GM04503 (cell line): ENCODE measurements at places on chromosomes 6 and 20.

GRCh38 chr20:4569092-4569491 is 152.6 kb upstream of the PRND start:
- DNase-seq, result no peak

DNA sequence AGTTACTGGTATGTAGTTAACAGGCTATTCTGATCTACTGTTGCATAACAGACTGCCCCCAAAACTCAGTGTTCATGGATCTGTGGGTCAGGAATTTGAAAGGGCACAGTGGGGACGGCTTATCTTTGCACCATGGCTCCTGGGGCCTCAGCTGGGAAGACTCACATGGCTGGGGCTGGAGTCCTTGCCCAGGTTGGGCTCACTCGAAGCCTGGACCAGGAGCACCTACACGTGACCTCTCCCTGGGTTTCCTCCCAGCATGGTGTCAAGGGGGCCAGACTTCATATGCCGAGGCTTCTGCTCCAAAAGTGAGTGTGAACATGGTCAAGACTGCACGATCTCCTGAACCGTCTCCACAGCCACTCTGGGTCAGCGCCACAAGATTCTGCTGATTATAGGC is 11.7 kb downstream of the SYNDIG1 start:
- DNase-seq, result no peak

GRCh38 chr6:106281088-106281487 is 44.5 kb downstream of the ATG5 start:
- DNase-seq, result no peak

GRCh38 chr20:49885558-49886332 is 29.6 kb downstream of the SPATA2 start:
- no peak for DNase-seq

- no peak for DNase-seq
Measured at GRCh38 chr6:70164556-70164955, 138.3 kb downstream of the COL9A1 start.

DNA sequence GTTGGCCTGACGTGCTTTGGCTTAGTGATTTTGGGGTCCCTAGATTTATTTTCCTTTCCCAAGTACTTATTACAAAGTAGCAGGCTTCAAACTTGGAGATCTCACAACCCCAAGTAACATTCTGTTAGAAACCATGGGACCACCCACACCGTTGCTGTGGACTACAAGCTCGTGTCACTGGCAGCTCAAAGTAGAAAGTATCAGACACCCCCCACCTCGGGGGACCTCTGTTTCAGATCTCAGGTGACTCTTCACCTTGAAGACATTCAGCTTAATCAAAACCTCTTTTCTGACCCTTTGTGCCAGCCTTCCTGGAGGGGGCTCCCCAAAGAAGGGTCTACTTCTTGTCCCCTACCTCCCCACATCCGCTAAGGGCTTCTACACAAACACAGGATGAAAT is 15.7 kb upstream of the MYT1 start:
- no peak for DNase-seq

DNA sequence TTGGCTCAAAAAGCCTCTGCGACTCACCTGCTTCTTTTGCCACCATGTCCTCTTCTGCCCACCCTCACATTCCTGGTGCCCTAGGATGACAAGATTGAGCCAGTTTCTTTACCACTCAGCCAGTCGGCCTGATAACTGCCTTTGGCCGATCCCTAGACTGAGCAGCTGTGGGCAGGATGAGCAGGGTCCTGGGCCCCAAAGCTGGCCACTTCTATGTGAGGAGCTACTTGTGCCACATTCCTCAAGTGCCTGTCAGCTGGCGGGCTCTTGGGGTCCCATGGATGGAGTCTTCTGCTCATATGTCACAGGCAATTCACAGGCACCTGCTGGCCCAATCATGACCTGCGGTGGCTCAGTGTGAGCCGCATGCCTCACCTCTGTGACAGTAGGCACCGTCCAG is 16.5 kb downstream of the DYNLRB1 start:
- no peak for DNase-seq

DNA sequence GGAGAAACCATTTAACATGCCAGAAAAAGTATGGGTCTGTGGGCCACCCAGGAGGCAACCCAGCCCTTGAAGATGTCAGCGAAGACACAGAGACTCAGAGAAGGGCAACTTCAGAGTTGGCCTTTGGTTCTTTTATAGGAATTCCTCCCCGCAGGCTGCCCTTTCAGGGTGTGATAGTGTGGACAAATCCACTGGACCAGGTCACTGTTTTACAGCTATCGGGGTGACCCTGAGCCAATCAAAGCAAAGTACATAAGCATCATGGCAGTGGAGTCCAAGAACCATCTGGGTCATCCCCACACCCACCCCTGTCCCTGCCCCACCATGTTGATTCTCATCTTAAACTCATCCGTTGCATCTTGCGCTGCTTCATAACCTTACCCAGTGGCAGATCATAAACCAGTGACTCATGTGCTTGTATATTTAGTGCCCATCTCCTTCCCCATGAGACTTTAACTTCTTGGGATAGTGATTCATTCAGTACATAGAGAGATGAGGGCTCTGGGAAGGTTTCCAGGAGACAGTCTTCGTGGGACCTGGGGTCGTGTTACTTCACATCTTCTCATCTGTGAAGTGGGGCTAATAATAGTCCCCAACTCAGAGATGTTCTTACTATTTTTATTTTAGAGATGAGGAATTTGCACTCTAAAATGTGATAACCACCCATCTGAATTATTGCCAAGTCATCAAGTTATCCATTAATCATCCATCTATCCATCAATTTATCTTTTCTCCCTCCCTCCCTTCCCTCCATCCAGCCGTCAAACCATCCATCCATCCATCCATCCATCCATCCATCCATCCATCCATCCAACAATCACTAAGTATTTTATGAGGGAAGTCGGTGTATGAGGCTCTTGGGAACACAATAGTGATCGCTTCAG is 51.0 kb downstream of the EDN3 start:
- DNase-seq, result no peak

- DNase-seq, result no peak
Measured at GRCh38 chr6:123925350-123925749, 121.7 kb downstream of the NKAIN2 start.

- no peak for DNase-seq
Measured at GRCh38 chr6:169240591-169241390, 12.9 kb downstream of the THBS2 start.

- no peak for DNase-seq
Measured at GRCh38 chr6:54695815-54696214, 150.8 kb upstream of the FAM83B start.

DNA sequence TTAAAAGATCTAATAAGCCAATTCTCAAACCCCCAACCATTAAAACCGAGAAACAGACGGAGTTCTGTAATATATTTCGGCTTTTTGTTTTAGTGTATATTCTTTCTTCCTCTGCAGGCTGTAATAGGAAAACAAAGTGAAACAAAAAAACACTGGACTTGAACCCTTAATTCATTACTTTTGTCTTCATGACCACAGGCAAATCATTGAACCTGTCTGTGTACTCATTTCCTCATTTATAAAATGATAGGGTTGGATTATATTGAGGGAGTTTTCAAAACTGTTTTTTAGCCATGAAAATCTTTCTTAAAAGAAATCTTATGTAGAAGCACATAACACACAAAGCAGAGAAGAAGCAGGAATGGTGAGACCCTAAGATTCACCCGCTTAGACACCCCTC is 278.8 kb downstream of the CD83 start:
- DNase-seq, result no peak

DNA sequence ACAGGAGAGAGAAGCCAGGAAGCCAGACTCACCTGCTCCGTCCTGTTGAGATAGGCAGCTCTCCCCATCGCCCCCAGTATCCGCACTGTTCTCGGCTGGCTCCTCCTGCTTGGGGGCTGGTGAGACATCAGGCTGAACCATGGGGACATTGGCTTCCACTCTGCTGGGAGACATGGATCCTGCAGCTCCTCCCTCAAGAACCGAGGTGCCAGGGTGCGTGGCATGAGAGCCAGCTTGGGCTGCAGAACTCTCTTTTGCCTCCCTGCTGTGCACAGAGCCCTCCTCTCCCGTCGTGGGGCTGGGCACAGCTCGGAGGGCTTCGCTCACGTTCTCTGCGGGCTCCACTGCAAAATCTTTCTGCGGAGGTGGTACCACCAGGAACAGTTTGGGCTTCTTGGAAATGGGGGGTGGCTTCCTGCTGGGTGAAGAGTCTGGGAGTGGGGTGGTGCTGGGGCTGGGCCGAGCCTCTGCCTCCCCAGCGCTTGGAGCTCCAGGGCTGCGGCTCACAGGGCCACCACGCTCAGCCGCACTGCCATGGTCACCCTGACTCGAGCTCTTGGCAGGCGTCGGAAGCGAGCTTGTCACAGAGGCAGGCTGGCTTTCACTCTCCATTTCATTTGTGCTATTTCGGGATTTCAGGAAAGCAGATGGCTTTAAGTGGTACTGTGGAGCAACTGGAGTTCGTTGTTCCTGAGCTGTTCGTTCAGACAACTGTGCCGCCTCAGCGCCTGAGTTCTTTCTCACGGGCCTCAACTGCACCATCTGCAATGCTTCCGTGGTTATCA is 26.5 kb downstream of the HEBP2 start:
- no peak for DNase-seq

DNA sequence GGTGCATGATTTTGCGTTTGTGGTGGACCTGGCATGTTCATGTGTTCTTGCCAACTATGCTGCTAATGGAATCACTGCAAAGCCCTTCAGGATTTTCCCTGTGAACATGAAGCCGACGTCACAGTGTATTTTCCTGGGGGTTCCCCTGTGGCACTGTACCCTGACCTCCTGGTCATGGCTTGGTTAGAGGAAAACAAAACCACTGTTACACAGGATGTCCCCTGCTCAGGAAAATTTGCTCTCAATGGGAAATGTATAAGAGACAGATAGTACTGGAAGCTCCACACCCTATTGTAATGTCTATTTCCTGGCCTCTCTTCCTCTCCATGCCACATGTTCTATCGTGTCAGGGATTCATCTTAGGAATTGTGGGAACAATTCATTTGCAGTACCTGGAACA is 19.7 kb downstream of the TSHZ2 start:
- no peak for DNase-seq

- peak; percentile 49 for DNase-seq
Measured at GRCh38 chr20:14481863-14482262, 144.5 kb upstream of the FLRT3 start.

DNA sequence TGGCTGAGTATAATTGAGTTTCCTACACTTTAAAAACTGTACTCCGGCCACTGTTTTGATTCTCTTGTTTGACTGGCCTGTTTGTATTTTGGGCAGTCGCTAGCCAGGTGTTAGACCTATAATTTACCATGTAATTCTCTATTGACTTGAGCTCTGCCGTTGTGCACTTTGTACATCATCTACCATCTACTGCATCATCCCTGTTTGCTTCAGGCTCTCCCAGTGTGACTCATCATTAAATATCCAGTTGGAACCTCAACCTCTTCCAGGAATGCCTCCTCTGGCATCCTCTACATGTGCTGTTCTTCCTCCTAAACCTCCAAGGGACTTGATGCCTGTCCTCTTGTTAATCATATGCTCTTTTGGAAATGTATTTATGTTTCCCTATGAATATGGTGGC is 72.3 kb downstream of the FARS2 start:
- peak; percentile 32 for DNase-seq

DNA sequence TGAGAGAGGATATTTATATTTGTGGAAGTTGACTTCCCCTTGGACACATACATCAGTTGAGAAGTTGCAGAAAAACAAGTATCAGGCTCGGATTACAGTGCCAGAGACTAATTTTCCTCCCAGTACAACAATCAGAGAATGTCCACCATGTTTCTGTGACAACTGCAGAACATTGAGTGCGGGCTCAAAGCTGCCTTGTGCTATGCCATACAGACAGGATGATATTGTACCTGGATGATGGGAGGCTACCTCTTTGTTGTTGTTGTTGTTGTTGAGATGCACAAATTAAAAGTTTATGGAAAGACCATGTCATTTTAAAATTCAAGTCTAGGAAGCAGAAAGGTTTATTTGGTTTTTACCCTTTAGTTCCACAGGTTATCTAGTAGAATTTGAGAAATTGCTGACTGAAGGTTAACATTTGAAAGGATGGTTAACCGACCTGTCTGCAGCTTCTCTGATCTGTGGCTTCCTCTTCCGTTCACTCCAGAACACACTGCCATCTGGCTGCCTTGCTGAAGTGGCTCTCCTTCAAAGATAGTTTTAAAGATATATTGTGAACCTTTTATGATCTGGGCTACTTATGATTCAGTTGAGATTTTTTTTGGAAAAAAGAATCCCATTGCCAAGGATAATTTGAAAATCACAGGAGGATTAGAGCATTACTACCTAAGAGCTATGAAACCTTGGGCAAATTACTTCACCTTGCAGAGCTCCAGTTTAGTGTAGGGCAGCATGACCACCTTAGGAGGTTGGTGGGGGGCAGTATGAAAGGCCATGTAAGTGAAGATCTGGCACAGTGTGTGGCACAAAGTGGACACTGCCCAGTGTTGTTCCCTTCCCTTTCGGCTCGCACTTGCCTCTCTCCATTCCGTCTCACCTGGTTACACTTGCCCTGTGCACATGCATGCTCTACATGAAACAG is 15.9 kb downstream of the TMEM200A start:
- no peak for DNase-seq

DNA sequence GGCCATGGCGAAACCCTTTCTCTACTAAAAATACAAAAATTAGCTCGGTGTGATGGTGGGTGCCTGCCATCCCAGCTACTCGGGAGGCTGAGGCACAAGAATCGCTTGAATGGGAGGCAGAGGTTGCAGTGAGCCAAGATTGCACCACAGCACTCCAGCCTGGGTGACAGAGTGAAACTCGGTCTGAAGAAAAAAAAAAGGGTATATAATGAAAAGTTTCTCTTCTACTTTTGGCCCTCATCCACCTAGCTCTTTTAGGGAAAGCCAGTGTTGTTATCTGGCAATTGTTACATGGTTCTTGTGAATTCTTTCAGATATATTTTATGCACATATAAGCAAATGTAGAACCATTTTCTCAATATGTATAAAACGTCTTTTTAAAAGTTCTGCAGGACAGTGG is 19.0 kb downstream of the KIF3B start:
- no peak for DNase-seq

- DNase-seq, result no peak
Measured at GRCh38 chr6:74656453-74656852, 549.4 kb downstream of the COL12A1 start.
